ENCODE measurements at places on chromosomes 2 and 18. TPM values are rescaled to one million over a fixed set of nuclear protein-coding genes. Genes with fewer than 3 reads are reported as not detected.
A peak's percentile ranks its signal among the peaks of the same experiment; 100 is the strongest.

Gene CCDC74A
- 7.0 TPM for total RNA-seq

Gene FIGN
- total RNA-seq = 6.6 TPM

Gene REV1
- total RNA-seq = 50.3 TPM

Gene FAM210A
- total RNA-seq = 14.6 TPM

GRCh38 chr18:30451981-30452380, 590.6 kb downstream of the DSC3 start:
- H3K27ac ChIP-seq = no peak overlapping the region
- H3K4me1 ChIP-seq = no peaks in the 10 kb centered on the region
- H3K4me3 ChIP-seq = no peak overlapping the region
- no peak for DNase-seq

DNA sequence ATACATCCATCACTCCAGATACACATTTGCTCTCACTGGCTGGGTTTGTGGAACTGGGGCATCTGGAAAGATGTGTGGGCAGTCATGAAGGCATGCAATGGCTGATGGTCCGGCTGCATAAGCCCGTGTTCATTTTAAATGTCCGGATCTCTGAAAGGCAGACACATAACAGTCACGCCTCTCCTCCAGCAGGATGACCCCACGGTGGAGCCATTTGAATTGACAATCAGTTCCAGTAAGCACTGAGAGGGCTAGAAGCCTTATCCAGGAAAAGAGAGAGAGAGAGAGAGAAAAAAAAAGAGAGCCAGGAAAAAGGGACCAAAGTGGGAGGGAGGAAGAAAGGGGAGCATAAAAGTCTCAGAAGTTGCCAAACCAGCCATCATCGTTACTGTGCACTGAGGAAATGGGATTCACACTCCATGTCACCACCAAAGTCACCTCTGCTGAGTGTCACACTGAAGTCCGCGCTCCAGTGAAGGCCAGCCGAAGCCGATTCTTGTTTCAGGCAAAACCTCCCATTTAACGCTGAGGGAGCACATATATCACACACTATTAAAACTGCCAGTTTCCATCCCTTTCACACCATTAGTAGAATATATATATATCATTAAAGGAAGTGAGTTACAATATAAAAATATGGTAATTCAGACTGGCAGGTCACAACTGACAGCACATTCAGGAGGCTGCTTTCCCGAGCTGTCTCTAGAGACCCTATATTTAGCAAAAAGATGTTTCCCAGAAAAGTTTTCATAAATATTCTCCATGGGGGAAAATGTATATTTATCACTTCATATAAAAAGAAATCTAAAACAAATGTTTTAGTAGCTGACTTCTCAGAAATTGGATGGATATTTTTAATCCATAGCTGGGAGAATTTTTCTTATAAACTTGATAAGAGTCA, 142.0 kb downstream of the ACTR3 start:
- no peaks in the 10 kb centered on the region for H3K36me3 ChIP-seq
- H3K4me3 ChIP-seq = no peak overlapping the region
- no peaks in the 10 kb centered on the region for H3K27me3 ChIP-seq
- H3K27ac ChIP-seq = no peak overlapping the region
- no peaks in the 10 kb centered on the region for H3K4me1 ChIP-seq
- DNase-seq = no peak

- H3K27ac ChIP-seq = no peak overlapping the region
- peaks cover 20% of the 10 kb centered on the region for H3K4me1 ChIP-seq
- H3K4me3 ChIP-seq = peak overlapping the region; percentile 95
- no peaks in the 10 kb centered on the region for H3K27me3 ChIP-seq
- H3K36me3 ChIP-seq = no peaks in the 10 kb centered on the region
These were observed 662 bp downstream of the ACVR2A start for GRCh38 chr2:147845411-147845971.

GRCh38 chr2:59259913-59260312, 1018.8 kb upstream of the FANCL start:
- no peak overlapping the region for H3K27ac ChIP-seq
- H3K27me3 ChIP-seq = no peaks in the 10 kb centered on the region
- DNase-seq = no peak
- no peak overlapping the region for H3K4me3 ChIP-seq

DNA sequence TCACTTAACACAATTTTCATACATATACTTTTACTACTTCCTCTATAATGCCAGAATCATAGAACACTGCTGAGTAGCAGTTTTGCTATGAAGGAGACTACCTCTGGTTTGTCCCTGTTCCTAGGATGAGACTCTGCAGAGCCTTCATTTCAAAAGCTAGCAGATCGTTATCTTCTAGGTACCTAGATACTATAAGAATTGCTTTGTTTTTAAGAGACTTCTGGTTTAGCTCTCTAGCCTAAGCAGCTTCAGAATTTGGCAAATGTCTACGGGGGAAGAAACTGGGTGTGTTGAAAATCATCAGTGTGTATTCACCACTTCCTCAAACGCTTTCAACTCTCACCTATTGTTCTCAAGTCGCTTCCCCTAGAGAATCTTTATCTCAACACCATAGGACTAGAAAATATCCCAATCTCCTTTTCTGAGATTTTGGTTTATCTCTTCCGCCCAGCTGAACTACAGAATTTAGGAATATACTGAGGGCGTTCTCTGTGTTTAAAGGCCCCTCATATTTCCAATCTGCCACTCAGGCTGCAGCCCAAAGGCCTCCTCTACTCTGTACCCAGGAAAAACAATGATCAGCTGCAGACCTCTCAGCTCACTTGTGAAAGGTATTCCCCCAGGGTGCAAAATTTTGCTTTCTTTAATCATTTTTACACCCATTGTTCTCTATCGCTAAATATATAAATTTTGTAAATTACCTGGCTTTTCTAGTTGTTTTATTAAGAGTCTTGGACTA, 28.7 kb downstream of the SMAD2 start:
- no peaks in the 10 kb centered on the region for H3K27me3 ChIP-seq
- H3K27ac ChIP-seq = no peak overlapping the region
- DNase-seq = no peak
- peaks cover 20% of the 10 kb centered on the region for H3K4me1 ChIP-seq

DNA sequence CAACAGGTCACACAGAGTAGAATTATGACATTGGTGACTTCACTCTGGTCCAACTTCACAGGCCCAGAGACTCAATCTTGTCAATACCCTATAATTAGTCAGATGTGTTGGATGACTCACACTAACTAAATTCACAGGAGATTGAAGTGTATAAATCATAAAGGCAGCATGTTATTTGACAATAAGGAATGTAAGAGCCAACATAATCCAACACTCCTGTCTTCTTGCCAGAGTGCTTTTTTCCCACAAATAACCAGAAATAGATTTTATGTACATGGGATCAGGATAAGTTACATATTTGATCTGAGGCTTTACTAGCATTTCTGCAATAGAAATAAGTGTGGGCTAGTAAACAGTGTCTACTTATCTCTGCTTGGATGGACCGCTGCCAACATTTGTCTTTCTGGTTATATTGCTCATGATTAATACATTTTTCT, 42.2 kb upstream of the ZSWIM2 start:
- H3K27me3 ChIP-seq = no peaks in the 10 kb centered on the region
- peak; percentile 94 for DNase-seq
- H3K27ac ChIP-seq = peak overlapping the region; percentile 38

DNA sequence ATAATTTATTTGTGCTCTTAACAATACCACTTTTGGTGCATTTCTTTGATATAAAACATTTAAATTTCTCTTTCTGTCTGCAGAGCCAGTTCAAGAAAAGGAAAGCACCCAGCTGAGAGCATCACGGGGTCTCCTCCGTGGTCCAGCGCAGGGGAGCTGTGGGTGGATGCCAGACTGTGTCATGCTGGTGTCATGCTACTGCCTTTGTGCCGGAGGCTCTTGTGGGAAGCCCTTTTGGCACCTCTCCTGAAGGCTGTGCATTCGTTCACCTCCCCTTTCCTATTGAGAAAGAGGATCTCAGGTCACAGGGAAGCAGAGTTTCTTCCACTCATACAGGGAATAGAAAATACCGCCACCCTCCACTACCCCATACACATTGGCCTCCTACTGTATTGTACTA, 450.4 kb downstream of the GALR1 start:
- H3K36me3 ChIP-seq = no peaks in the 10 kb centered on the region
- no peak overlapping the region for H3K27ac ChIP-seq
- H3K27me3 ChIP-seq = no peaks in the 10 kb centered on the region
- DNase-seq = no peak
- no peak overlapping the region for H3K4me3 ChIP-seq

DNA sequence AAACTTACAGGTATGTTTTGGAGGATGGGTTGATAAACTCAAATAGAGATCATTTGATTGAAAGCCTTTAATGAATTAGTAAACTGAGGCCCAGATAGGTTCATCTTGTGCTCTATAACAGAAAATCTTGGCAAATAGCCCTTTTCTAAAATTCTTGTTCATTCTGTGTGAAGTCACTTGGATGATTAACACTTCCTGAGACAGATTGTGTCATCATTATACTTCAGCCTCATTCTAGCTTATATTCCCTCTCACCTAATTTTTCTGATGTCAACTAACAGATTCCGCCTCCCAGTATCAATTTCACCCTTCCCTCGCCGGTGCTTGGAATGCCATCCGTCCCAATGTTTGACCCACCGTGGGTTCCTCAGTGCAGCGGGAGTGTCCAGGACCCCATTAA, 84.2 kb upstream of the RPE start:
- H3K27ac ChIP-seq = no peak overlapping the region
- no peaks in the 10 kb centered on the region for H3K27me3 ChIP-seq
- no peak for DNase-seq
- H3K4me1 ChIP-seq = no peaks in the 10 kb centered on the region
- no peak overlapping the region for H3K4me3 ChIP-seq

DNA sequence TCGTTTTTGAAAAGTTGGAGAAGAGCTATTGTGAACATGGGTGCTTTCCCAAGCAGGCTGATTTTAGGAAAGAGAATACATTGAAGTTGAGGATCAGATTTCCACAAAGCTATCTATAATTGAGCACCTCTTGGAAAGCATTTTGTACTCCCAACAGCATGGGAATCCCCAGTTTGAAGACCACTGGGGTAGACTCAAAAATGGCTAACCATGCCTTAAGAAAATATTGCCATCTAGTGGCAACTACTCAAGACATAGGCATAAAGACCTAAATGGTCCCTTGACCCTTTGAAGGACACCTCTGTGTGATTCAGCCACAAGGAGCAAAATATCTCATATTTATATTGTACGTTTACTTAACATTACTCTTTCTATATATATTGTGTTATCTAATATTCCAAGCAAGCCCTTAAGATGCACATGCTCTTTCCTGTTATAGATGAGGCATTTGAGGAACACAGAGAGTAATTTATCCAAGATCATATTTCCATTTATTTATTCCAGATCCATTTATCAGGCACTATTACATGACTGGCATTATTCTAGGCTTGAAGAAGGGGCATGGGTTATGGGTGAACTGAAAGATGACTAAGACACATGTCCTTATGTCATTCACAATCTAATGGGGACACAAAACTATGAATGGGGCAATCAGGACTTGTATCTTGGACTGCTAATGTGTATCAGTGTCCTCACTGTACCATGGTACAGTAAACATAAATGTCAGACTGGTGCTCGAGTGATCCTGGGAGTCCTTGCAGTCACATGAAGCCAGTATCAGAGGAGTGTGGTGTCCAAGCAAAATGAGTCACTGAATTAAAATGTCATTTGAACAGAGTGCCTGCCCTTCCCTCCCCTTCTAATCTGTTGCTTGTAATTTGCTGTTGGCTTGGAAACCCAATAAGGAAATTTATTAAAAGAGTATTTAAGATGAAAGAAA, 121.0 kb upstream of the XPO1 start:
- H3K27me3 ChIP-seq = no peaks in the 10 kb centered on the region
- H3K36me3 ChIP-seq = no peaks in the 10 kb centered on the region
- no peak overlapping the region for H3K27ac ChIP-seq
- H3K4me3 ChIP-seq = no peak overlapping the region

DNA sequence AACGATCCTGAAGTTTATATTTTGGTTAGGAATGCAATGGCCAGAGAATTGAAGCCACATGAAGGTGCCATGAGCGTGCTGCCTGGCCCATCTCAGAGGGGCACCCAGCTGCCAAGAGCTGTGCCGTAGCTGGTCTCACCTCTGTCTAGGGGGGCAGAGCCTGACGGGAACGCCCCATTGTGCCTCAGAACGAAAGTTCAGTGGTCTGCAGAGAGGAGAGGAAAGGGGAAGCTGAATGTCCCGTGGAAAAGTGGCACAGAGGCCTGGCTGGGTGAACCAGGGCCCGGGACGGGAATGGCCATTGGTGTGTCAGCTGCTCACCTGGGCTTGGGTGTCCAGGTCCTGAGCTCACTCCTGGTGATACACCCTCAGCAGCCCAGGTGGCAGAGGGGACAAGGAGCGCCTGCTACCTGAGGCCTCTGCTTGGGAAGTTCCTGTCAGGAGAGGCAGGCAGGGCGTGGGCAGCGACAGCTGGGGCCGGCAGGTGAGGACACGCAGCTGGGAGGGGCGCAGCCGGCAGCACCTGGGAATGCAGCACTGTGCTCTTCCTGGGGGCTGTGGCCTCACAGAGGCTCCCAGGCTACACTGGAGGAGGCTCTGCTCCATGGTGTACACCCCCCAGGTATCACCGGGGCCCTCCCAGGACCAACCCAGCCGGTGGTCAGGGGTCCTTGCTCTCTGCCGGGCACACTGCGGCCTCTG, 67.3 kb downstream of the PARD6G start:
- no peaks in the 10 kb centered on the region for H3K27me3 ChIP-seq
- H3K36me3 ChIP-seq = no peaks in the 10 kb centered on the region
- H3K4me1 ChIP-seq = no peaks in the 10 kb centered on the region

DNA sequence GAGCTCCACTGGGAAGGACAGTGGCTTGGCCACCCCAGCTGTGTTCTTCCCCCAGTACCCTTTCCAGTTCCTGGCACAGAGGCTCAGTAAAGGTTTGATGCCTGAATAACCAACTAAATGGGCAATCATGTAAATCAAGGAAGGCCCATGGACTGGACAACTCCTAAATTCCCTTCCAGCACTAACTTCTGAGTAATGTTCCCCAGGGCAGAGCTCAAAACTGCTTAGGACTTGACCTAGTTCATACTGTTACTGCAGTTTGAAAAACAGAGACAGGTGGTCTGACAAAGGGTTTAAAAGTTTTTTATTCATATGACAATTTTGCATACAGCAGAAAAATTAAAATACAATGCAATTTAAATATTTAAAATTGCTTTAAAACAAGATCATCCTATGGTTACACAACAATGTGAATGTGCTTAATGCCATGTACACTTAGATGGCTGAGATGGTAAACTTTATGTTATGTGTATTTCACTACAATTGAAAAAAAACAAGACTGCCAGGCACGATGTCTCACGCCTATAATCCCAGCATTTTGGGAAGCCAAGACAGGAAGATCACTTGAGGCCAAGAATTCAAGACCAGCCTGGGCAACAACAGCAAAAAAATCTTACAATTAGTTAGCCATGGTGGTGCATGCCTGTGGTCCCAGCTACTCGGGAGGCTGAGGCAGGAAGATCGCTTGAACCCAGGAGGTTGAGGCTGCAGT, 26.2 kb downstream of the PCBP1 start:
- H3K36me3 ChIP-seq = no peaks in the 10 kb centered on the region
- DNase-seq = no peak
- H3K27me3 ChIP-seq = no peaks in the 10 kb centered on the region
- H3K4me1 ChIP-seq = no peaks in the 10 kb centered on the region
- no peak overlapping the region for H3K27ac ChIP-seq

DNA sequence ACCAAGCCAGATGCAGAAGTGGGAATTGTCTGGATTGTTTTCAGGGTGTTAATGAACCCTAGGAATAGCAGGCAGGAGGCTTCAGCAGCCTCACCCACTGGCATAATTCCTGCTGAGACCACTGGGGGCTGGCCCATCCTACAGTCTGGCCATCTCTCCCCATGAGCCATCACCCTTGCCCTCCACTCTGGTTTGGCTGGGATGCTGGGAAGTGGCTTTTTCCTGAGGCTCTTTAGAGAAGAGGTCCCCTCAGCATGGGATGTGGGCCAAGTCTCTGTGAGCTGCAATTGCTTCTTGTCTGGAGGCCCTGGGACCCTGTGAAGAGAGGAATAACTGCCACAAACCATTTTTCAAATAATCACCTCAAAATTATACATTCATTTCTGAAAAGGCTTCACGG, 4.0 kb downstream of the TCF7L1 start:
- H3K4me1 ChIP-seq = peaks cover 13% of the 10 kb centered on the region
- H3K4me3 ChIP-seq = no peak overlapping the region
- no peak overlapping the region for H3K27ac ChIP-seq

All from endothelial cell of umbilical vein (primary cell).